GM12865 (cell line): ENCODE measurements at places on chromosomes 6 and 20.

- DNase-seq: no peak
Measured at GRCh38 chr20:50885068-50885467, 46.2 kb downstream of the ADNP start.

GRCh38 chr20:51043811-51044210 lies 20.9 kb upstream of the KCNG1 start:
- DNase-seq: no peak

DNA sequence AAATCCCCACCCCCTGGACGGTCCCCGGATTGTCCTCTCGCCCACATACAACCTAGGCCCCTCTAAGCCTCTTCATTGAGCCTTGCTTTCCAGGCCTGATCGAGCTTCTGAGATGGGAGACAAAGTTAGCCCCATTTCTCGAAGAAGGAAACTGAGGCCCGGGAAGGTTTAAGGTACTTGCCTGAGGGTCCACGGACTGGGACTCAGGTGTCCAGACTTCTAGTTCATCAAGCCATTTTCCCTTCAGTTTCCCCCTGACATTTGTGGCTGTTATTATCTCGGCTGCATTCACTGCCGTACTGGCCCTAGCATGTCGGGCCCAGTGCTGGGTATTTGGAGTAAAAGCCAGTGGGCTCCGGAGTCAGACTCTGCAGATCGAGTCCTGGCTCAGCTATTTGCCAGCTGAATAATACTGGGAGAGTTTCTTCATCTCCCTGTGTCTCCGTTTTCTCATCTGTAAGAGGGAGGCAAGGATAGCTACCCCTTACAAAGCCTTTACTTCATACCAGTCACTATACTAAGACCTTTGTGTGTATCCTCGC lies 633 bp downstream of the RPRD1B start:
- DNase-seq: no peak

GRCh38 chr6:85455471-85456026 lies 5.7 kb downstream of the NT5E start:
- DNase-seq: no peak

DNA sequence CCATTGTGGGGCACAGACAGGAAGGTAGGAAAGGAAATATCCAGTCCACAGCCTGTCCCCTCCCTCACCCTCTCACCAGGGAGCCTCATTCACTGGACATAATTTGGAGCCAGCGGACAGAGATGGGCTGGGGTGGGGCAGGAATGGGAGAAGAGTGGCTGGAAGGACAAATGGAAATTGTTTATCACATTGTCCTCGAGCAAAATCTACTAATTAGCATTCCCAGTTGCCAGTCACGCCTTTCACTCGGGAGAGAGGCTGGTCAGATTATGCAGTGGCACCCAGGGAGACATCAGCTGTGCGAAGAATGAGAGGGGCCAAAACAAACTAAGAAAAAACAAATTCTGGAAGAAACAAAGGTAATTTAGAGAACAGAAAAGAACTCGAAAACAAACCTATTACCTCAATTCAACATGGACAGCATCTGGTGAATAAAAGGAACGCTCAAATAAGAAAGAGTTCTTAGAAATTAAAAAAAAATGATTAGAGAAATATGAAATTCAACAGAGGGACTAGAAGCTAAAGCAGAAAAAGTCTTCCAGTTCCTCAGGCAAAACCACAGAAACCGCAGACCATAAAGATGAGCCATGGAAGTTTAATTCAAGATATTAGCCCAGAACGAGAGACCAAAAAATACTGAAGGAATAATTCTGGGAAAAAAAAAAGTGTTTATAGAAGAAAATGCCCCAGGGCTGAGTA lies 108.5 kb upstream of the RALGAPA2 start:
- DNase-seq: no peak

DNA sequence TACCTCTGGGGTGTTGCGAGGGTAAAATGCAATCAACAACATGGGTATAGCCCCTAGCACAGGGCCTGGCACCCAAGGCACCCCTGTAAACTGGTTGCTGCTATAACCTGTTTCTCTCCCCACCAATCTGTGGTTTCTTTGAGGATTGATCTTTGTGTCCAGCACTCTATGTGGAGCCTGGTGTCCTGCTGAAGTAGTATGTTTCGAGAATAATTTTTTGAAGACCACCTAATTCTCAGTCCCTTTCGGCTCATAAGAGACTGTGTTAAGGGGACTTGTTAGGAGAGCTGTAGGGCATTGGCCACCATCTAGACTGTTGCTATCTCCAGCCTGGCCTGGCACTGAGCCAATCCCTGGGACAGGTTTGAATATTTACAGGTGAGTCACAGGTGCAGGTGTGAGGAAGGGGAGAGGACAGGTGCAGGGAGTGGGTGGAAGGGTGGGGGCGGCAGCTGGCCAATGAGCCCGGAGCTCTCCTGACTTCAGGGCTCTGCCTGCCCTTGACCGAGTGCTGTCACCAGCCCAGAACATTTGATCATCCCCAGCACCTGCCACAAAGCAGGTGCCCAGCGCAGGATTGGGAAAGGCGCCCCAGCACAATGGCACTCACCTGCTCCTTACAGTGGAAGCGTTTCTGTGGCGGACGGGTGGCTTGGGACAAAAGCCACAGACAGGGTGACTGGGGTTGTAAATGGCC lies 8.1 kb upstream of the C20orf144 start:
- DNase-seq: no peak
